ENCODE measurements at places on chromosomes 6 and 20. TPM values are rescaled to one million over a fixed set of nuclear protein-coding genes. Genes with fewer than 3 reads are reported as not detected.

Gene SIM1
- total RNA-seq, result not detected

DNA sequence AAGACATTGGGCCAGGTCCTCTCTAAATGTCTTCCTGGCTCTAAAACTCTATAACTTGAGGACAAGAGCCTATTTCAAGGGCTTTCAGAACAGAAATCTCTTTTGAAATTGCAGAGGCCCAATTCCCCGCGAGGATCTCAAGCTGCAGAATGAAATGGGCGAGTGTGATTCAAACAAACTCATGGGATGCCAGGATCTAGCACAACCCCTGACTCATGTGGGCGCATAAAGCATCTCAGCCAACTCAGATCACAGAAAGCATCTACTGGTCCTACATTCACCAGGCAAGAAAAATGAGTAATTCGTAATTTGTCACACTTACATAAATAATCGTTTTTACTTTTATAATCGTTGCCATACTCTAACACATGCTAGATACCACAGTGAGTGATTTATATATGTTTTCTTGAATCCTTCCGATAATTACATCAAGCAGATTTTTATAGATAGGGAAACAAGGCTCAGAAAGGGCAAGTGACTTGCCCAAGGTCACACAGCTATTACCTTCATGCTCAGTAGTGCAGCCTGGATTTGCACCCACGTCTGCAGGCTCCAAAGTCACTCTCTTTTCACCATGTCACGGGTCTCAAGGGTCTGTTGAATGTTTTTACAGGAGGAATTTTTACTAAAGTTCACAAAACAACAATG lies 26.2 kb downstream of the FOXF2 start:
- no peaks in the 10 kb centered on the region for H3K27me3 ChIP-seq
- H3K4me3 ChIP-seq, result no peak overlapping the region
- no peaks in the 10 kb centered on the region for H3K4me1 ChIP-seq
- no peaks in the 10 kb centered on the region for H3K36me3 ChIP-seq

DNA sequence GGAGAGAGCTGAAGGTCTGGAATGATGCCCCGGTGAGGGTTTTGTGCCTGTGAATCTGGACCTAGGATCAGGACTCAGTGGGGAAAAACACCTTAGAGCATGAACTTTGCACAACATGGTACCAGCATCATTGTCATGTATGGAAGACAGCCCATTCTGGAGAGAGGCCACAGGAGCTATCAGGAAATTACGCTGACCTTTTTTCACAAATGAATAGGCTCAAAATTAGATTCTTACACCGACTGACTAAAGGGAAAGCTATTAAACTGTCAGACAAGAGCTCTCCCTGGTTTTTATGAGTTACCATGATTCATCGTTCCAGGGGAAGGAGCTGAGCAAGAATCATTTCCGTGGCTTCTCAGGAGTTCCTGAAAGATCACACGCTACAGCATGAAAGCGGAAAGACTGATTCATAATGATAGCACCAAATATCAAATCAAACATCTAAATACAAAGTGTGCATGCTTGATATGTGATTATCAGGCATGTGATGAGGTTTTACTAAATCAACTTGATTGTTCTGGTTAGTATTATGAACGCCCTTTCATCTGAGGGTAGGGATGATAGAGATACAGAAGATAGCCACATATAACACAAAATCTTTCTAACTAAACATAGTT lies 224.9 kb upstream of the SMLR1 start:
- H3K4me3 ChIP-seq, result no peak overlapping the region
- H3K27ac ChIP-seq, result no peak overlapping the region
- H3K36me3 ChIP-seq, result no peaks in the 10 kb centered on the region
- no peaks in the 10 kb centered on the region for H3K4me1 ChIP-seq
- no peak for DNase-seq

Gene DYNLRB1
- 152 TPM for total RNA-seq

DNA sequence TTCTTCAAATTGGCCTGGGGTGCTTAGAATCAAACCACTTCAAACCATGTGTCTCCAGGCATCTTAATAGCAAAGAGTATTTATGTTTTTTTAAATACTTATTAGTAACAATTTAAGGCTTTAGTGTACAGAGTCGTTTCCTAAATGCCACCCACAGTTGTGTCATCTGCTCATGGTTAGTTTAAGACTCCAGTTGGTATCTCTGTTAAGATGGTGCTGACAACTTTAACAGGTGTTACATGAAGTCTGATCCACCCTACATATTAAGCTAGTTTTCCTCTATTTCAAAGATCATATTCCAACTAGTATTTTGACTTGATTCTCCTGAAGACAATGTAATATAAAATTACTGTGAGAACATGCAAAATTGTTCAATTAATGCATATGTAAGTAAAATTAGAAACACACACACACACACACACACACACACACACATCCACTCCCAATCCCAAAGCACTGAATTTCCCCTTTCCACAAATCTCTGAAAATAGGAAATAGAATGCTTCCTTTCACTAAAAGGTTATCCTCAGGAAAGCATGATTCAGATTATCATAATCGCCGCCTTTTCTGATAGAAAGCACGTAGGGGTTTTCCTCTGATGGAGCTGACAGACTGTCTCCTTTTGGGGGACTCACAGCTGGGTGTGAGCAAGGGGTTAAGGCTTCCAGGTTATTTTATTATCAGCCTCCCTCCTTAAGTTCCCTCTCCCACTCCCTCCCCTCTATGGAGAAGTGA lies 10.5 kb downstream of the CNKSR3 start:
- no peaks in the 10 kb centered on the region for H3K36me3 ChIP-seq
- H3K4me1 ChIP-seq, result peaks cover 63% of the 10 kb centered on the region
- H3K27me3 ChIP-seq, result no peaks in the 10 kb centered on the region
- H3K4me3 ChIP-seq, result no peak overlapping the region
- peak overlapping the region; percentile 6 for H3K27ac ChIP-seq

DNA sequence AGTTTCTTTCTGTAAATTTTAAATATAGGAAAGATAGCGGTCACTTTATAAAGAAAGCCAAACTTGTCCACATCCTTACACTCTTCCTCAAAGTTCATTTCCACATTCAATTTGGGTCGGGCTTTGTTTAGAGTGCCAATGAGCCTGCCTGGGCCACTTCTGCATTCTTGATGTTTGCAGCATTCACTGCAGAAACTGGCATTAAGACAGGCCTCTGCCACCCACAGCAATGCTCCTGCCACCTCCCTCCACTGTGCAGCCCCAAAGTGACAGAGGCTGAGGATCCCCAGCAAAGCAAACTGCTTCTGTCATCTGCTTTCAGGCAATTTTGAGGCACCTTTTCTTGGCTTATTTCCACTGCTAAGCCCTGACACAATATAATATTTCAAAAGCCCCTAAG lies 61.2 kb downstream of the TNFAIP3 start:
- H3K27ac ChIP-seq, result no peak overlapping the region
- no peak for DNase-seq
- no peaks in the 10 kb centered on the region for H3K36me3 ChIP-seq
- no peak overlapping the region for H3K4me3 ChIP-seq
- H3K4me1 ChIP-seq, result no peaks in the 10 kb centered on the region

GRCh38 chr6:33339193-33339592 lies 21.6 kb upstream of the ZBTB22 start:
- DNase-seq, result no peak
- H3K4me3 ChIP-seq, result no peak overlapping the region
- no peaks in the 10 kb centered on the region for H3K27me3 ChIP-seq
- H3K36me3 ChIP-seq, result no peaks in the 10 kb centered on the region
- no peaks in the 10 kb centered on the region for H3K4me1 ChIP-seq
- H3K27ac ChIP-seq, result no peak overlapping the region

DNA sequence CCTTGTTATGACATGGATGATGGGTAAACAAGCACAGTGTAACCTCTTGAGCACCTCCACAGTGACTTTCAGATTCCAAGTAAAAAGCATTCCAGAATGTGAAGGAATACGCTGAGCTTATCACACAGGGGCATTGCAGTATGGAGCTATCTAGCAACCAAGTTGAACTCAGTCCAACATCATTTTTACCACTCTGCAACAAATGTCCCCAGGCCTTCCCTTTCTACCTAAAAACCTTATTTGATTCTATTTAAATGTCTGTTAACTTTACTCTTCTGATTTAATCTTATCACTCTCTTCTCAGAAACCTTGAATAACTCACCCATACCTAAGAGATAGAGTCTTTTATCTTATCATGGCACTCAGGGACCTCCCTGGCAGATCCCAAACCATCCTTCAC lies 195.8 kb upstream of the CDYL start:
- no peaks in the 10 kb centered on the region for H3K27me3 ChIP-seq
- H3K27ac ChIP-seq, result no peak overlapping the region
- no peaks in the 10 kb centered on the region for H3K36me3 ChIP-seq
- no peak for DNase-seq

DNA sequence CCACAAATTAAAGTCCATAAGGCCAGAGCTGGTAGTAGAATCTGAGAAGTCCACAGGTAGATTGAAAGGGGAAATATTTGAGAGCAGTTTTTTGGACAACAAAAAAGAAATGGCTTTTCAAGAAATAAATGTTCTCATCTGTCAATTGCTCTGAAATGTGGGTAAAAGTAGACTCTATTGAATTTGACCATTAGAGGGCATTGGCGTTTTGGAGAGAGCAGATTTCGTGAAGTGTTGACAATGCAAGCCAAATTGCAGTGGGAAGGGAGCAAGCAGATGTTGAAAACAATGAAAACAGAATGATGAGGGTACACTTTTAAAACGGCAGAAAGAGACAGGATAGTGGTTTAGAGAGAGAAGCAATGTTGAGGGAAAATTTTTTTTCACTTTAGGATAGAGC lies 149.1 kb upstream of the FAM83B start:
- H3K4me1 ChIP-seq, result no peaks in the 10 kb centered on the region
- no peaks in the 10 kb centered on the region for H3K36me3 ChIP-seq
- no peak for DNase-seq
- no peaks in the 10 kb centered on the region for H3K27me3 ChIP-seq

All from esophagus muscularis mucosa (tissue), 4 donors.